Neural progenitor cell (in vitro differentiated cells): ENCODE measurements at places on chromosomes 16 and 17. TPM values are rescaled to one million over a fixed set of nuclear protein-coding genes. Genes with fewer than 3 reads are reported as not detected.
A peak's percentile ranks its signal among the peaks of the same experiment; 100 is the strongest.

DNA sequence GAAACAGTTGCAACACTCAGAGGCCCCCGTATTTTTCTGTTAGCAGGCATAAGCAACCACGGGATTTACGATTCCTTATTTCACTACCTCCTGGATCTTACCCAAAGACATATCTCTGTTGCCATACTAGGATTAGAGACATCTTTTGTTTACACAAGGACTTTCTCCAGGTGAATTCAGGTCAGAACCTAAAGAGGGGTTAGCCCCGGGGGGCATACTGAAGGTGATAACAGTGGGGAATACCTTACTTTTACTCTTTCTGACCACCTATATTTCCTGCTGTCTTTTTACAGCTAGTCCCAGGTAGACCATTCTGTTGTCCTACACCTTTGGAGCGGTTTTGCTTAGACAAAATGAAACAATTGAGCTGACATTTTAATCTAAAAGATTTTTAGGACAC lies 27.9 kb upstream of the CDH8 start:
- peaks cover 13% of the 10 kb centered on the region for H3K4me1 ChIP-seq
- H3K4me3 ChIP-seq = no peak overlapping the region
- no peak for DNase-seq

GRCh38 chr16:30349675-30350074 lies 5.4 kb downstream of the CD2BP2 start:
- no peaks in the 10 kb centered on the region for H3K27me3 ChIP-seq
- H3K4me3 ChIP-seq = no peak overlapping the region
- no peaks in the 10 kb centered on the region for H3K36me3 ChIP-seq
- no peak for DNase-seq

GRCh38 chr17:62109378-62109902 lies 44.4 kb upstream of the MED13 start:
- DNase-seq = peak; percentile 74
- H3K4me1 ChIP-seq = no peaks in the 10 kb centered on the region
- H3K27ac ChIP-seq = no peak overlapping the region
- no peak overlapping the region for H3K4me3 ChIP-seq
- H3K36me3 ChIP-seq = no peaks in the 10 kb centered on the region

The ITGAL gene
- total RNA-seq = not detected in 2 replicates

DNA sequence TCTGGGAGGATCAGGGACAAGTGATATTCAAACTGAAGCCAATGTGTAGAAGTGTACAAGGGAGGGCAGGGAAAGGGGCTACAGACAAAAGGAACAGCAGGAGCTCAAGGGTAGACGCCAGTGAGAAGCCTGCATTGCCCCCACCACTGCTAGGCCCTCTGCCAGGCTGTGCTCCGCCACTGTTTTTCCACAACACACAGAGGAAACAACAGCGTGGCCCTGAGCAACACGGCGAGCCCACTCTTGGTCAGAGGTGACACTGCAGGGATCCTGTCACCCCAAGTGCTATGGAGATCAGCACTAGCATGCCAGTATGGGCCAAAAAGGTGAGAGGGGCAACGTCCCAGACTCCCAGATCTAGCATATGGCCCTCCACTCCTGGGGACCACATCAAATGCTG lies 23.4 kb downstream of the MYO18A start:
- H3K27ac ChIP-seq = no peak overlapping the region
- no peaks in the 10 kb centered on the region for H3K27me3 ChIP-seq
- peaks cover 18% of the 10 kb centered on the region for H3K4me1 ChIP-seq
- no peak overlapping the region for H3K4me3 ChIP-seq
- H3K36me3 ChIP-seq = no peaks in the 10 kb centered on the region
- no peak for DNase-seq

DNA sequence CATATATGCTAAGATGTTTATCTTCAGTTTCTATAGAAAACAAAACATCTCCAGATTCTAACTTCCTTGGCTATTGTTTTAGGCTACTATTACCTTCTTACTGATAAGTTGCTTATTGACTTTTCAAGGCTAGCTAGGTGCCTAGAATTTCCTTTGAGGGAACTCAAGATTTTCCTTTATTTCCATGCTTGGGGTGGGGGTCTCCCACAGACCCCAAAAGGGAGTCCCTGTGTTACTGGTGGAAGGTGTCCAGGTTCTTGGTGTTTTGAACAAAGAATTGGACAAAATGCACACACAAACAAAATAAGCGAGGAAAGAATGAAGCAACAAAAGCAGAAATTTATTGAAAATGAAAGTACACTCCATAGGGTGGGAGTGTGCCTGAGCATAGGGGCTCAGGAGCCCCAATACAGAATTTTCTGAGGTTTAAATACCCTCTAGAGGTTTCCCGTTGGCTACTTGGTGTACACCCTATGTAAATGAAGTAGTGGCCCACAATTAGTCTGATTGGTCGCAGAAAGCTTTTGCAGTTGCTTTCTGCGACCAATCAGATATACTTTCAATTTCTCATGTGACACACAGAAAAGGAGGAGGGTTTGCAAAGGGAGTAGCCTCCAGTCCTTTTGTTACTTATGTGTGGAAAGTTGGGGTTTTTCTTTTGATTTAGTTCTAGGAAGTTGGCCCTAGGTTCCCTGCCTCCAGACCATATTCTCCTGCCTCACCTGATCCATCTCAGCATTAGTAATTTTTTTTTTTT lies 67.5 kb downstream of the MARF1 start:
- H3K4me3 ChIP-seq = no peak overlapping the region
- H3K27me3 ChIP-seq = no peaks in the 10 kb centered on the region
- H3K4me1 ChIP-seq = peaks cover 8% of the 10 kb centered on the region

DNA sequence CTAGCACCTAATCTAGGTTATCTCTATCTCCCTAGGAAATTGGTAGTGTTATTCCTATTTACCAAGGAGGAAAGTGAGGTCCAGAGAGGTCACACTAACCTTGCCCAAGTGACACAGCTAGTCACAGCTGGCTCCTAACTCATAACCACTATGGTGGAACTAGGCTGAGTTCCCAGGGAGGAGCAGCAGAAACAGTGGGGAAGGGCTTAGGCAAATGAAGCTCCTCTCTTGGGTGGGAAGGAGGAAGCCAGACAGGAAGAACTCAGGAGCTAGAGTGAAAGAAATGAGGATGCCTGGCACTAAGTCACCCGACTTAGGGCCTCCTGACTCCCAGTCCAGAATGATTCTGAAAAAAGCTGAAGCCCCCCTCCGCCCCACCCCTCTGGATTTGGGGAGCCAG lies 34.5 kb downstream of the PSME3IP1 start:
- H3K4me3 ChIP-seq = no peak overlapping the region
- peaks cover 30% of the 10 kb centered on the region for H3K4me1 ChIP-seq
- H3K36me3 ChIP-seq = peaks cover 2% of the 10 kb centered on the region
- H3K27me3 ChIP-seq = no peaks in the 10 kb centered on the region
- no peak for DNase-seq
- no peak overlapping the region for H3K27ac ChIP-seq

The RAB37 gene
- 1.5 and 4.3 TPM in 2 replicates for total RNA-seq

The UNC13D gene
- total RNA-seq = 0.09 and 0.96 TPM in 2 replicates

- no peaks in the 10 kb centered on the region for H3K27me3 ChIP-seq
- H3K4me3 ChIP-seq = no peak overlapping the region
- no peaks in the 10 kb centered on the region for H3K36me3 ChIP-seq
- no peak for DNase-seq
- H3K27ac ChIP-seq = no peak overlapping the region
These were observed 101.0 kb downstream of the METRNL start for GRCh38 chr17:83180264-83180995.

GRCh38 chr16:11665071-11665491 lies 3.2 kb upstream of the SNN start:
- H3K27me3 ChIP-seq = no peaks in the 10 kb centered on the region
- DNase-seq = peak; percentile 55
- H3K4me3 ChIP-seq = no peak overlapping the region

The MAP2K3 gene
- total RNA-seq = 3.5 and 9.4 TPM in 2 replicates

The TLCD3A gene
- total RNA-seq = 13.4 and 24.3 TPM in 2 replicates

DNA sequence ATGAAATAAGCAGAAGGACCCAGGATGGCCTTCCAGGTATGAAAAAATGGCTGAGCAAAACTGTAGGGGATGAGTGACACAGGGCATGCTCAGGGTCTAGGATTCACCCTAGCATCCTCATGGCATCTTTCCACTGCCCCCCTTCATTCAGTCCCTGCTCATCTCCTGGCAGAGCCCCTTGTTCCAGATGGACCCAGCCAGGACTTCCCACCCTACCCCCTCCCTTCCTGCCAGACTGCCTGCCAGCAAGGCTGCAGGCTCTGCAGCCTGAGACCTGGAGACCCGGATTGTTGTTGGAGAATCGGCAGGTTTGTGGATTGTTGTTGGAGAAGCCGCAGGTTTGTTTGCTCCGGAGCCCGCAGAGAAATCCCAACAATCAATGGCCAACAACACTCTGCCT lies 6.6 kb downstream of the SEZ6 start:
- H3K27ac ChIP-seq = no peak overlapping the region
- peaks cover 38% of the 10 kb centered on the region for H3K4me1 ChIP-seq
- H3K27me3 ChIP-seq = peaks cover 10% of the 10 kb centered on the region
- DNase-seq = no peak
- H3K4me3 ChIP-seq = no peak overlapping the region

The ZP2 gene
- not detected in 2 replicates for total RNA-seq

- H3K27ac ChIP-seq = no peak overlapping the region
- DNase-seq = peak; percentile 25
- peak overlapping the region; percentile 74 for H3K4me3 ChIP-seq
These were observed 1.3 kb downstream of the CDR2 start for GRCh38 chr16:22372882-22373661.

- H3K27ac ChIP-seq = no peak overlapping the region
- H3K4me3 ChIP-seq = no peak overlapping the region
- no peaks in the 10 kb centered on the region for H3K36me3 ChIP-seq
- H3K27me3 ChIP-seq = no peaks in the 10 kb centered on the region
- H3K4me1 ChIP-seq = no peaks in the 10 kb centered on the region
These were observed 13.2 kb upstream of the SLC16A5 start for GRCh38 chr17:75074532-75074931.

The ALDH3A2 gene
- total RNA-seq = 126 and 138 TPM in 2 replicates

The OTOP2 gene
- not detected in 2 replicates for total RNA-seq

- no peak for DNase-seq
- H3K27ac ChIP-seq = no peak overlapping the region
- H3K4me1 ChIP-seq = no peaks in the 10 kb centered on the region
- H3K36me3 ChIP-seq = no peaks in the 10 kb centered on the region
These were observed 100.9 kb downstream of the AMFR start for GRCh38 chr16:56324406-56324805.

GRCh38 chr17:27480699-27481098 lies 24.5 kb downstream of the KSR1 start:
- DNase-seq = no peak
- H3K27me3 ChIP-seq = no peaks in the 10 kb centered on the region
- H3K27ac ChIP-seq = no peak overlapping the region
- H3K4me1 ChIP-seq = no peaks in the 10 kb centered on the region
- H3K36me3 ChIP-seq = no peaks in the 10 kb centered on the region
- no peak overlapping the region for H3K4me3 ChIP-seq

- no peak overlapping the region for H3K4me3 ChIP-seq
- H3K4me1 ChIP-seq = peaks cover 10% of the 10 kb centered on the region
- H3K36me3 ChIP-seq = peaks cover 10% of the 10 kb centered on the region
- no peaks in the 10 kb centered on the region for H3K27me3 ChIP-seq
- DNase-seq = no peak
These were observed 41.8 kb downstream of the TNRC6C start for GRCh38 chr17:78000341-78000740.

The SOX15 gene
- 0.51 and 7.6 TPM in 2 replicates for total RNA-seq

The MYH2 gene
- 0.19 and 0.37 TPM in 2 replicates for total RNA-seq

The NXPH3 gene
- 3.6 and 10.7 TPM in 2 replicates for total RNA-seq

- no peaks in the 10 kb centered on the region for H3K36me3 ChIP-seq
- H3K4me3 ChIP-seq = peak overlapping the region; percentile 81
- peak; percentile 80 for DNase-seq
- H3K4me1 ChIP-seq = peaks cover 43% of the 10 kb centered on the region
- H3K27me3 ChIP-seq = no peaks in the 10 kb centered on the region
These were observed 1.9 kb downstream of the MNT start for GRCh38 chr17:2398655-2399571.

The AGRP gene
- not detected in 2 replicates for total RNA-seq

GRCh38 chr17:43579566-43580140 lies 33.5 kb upstream of the ETV4 start:
- no peak overlapping the region for H3K27ac ChIP-seq
- no peaks in the 10 kb centered on the region for H3K36me3 ChIP-seq
- no peak overlapping the region for H3K4me3 ChIP-seq
- no peak for DNase-seq

The ADAP2 gene
- 0.99 and 1.3 TPM in 2 replicates for total RNA-seq

DNA sequence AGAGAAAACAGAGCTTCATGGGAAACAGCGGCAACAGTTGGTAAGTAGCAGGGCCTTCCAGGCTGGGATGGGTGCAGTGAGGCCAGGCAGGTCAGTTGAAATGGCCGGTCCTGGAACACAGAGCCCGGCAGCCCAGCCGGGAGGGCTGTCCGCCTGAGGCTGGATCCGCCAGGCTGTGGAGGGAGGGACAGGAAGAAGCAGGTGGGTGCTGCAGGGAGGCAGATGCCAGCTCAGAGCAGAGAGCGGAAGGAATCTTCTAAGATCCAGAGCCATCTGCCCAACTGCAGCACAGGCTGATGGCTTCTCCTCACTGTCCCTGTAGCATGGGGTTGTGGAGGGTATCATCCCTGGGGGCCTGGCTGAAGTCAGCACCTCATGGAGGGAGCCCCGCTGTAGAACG lies 599 bp downstream of the RNF112 start:
- no peak overlapping the region for H3K27ac ChIP-seq
- no peaks in the 10 kb centered on the region for H3K27me3 ChIP-seq
- no peaks in the 10 kb centered on the region for H3K36me3 ChIP-seq
- peaks cover 13% of the 10 kb centered on the region for H3K4me1 ChIP-seq
- H3K4me3 ChIP-seq = no peak overlapping the region

GRCh38 chr16:89575247-89576152 lies at the start of gene CPNE7:
TSS of gene CPNE7 (plus strand) at chr16:89575758. CDS start at chr16:89575898, 140 bp downstream.
- no peak within 1 kb of the TSS for H3K27ac ChIP-seq
- no peaks in the 10 kb centered on the region for H3K36me3 ChIP-seq
- peak; percentile 60 for DNase-seq
- H3K4me3 ChIP-seq = peak within 1 kb of the TSS; percentile 47
- peaks cover 55% of the 10 kb centered on the region for H3K27me3 ChIP-seq
- peaks cover 4% of the 10 kb centered on the region for H3K4me1 ChIP-seq
